ENCODE measurements at places on chromosomes 13 and 19. TPM values are rescaled to one million over a fixed set of nuclear protein-coding genes. Genes with fewer than 3 reads are reported as not detected.

DNA sequence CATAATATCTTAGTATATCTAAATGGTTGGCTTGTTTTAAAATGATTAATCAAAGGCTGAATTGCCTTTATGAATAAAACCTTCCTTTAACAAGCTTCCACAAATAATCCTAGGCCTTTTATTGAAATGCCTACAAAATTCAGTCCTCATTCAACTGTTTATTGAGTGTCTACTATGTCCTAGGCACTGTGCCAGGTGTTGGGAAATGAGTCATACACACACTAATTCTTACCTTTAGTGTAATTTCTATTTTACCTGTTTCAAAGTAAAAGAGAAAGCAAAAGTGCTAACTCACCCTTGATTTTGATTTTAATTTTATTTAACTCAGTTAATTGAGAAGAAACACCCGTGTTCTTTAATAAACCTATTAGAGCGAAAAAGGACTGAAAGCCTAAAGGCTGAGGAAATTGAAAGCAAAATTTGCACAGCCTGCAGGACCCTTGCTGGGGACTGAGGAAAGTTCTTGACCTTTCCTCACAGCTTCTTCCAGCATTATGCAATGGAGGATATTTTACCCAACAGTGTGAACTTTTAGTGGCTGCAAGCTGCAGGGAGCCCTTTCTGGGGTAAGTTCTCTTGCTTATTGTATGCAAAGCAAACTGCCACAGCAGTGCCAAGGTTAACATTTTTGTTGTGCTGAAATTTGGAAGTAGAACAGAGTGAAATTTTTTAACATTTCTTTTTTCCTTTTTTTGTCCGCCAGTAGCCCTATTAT, 83.1 kb downstream of the B3GLCT start:
- no peak for DNase-seq

GRCh38 chr19:7368456-7368855, 19.7 kb downstream of the ARHGEF18 start:
- no peak for DNase-seq

DNA sequence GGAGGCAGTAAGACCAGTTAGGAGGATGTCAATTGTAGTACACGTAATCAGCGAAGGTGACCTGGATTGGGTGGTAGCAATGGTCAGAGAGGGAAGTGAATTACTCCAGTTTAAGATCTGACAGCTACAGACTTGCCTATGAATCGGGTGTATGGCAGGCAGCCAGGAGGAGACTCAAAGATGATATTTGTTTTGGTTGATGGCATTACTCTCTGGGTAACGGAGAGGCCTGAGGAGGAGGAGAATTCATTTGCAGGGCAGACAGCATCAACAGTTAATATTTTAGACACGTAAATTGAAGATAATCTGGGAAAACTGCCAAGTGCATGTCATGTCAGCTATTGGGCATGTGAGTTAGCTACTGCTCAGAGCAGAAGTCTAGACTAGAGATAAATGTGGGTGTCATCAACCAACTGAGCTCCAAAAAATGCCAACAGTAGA, 109.2 kb downstream of the SGCG start:
- DNase-seq = no peak

NOTCH3 gene
- total RNA-seq = 172 TPM

GRCh38 chr13:33101835-33102234, 85.6 kb downstream of the KL start:
- no peak for DNase-seq

DNA sequence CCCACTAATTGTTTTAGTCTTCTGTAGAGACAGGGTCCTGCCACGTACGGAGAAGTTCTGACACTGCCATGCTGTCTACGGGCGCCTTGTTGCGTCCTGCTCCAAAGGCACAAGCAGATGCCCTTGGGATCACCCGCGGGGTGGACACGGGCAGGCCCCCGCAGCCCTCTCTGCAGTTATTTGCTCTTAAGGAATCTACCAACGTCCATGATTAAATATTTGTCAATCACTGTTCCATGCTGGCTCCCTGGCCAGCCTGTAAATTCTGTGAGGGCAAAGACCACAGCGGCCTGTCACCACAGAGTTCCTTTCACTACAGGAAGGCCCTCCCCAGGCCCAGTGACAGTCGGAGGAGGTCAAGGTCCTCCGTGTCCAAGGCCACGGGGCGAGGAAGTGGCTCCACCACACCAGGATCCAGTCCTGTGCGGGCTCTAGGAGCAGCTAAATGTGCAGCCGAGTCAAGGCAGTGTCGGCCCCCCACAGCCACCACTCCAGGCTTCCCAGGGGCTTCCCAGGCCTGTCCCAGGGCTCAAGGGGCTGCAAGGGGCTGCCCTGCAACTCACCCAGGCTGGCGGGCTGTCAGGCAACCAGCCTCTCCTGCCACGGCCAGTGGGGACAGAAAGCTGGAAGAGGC, 2.1 kb downstream of the RNF126 start:
- no peak for DNase-seq

Data from GM23338 (cell line).